ENCODE measurements at places on chromosomes 4 and X.
A peak's percentile ranks its signal among the peaks of the same experiment; 100 is the strongest.

- DNase-seq: no peak
Measured at GRCh38 chrX:119417842-119418241, 18.7 kb downstream of the SLC25A43 start.

GRCh38 chr4:156312261-156312847 lies 358.7 kb upstream of the CTSO start:
- DNase-seq: peak; percentile 76

DNA sequence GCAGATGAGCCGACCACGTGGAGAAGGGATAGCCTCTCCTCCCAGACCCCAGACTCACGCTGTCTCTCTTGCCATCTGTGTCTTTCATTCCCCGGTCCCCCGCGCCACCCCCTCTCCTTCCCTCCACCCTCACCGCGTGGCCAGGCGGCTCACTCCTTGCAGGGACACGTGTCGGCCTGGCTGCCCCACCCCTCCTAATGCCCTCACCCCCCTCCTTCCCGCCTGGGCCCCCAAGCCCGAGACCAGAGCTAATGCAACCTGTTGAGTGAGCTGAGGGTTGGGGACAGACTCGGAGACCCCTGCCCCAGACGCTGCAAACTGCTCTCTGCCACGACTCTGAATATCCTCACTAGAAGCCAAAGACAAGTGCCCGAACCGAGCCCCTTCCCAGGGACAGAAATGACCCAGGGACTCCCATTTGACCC lies 1.8 kb downstream of the SLC38A5 start:
- DNase-seq: no peak

DNA sequence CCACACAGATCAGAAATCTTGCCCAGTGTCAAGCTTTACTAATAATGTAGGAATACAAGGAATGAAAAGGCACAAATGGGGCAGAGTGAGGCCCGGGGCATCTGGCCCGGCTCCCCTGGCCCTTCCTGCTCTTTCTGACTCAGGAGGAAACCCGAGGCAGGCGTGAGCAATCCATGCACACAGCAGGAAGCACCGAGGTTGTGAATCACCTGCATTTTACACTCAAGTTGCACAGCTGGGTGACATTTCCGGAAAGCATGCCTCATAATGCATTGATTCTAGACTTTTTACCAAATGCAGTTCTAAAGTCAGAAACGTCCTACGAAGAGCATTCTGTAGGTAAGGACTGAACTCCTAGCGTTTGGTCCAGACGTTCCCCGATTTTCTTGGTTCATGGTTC lies 38.9 kb downstream of the PRIMPOL start:
- no peak for DNase-seq

GRCh38 chr4:184896868-184897715 lies 71.3 kb upstream of the ACSL1 start:
- no peak for DNase-seq

- no peak for DNase-seq
Measured at GRCh38 chr4:26884026-26884425, 23.4 kb downstream of the STIM2 start.

- DNase-seq: no peak
Measured at GRCh38 chr4:128565565-128566186, 243.8 kb upstream of the JADE1 start.

DNA sequence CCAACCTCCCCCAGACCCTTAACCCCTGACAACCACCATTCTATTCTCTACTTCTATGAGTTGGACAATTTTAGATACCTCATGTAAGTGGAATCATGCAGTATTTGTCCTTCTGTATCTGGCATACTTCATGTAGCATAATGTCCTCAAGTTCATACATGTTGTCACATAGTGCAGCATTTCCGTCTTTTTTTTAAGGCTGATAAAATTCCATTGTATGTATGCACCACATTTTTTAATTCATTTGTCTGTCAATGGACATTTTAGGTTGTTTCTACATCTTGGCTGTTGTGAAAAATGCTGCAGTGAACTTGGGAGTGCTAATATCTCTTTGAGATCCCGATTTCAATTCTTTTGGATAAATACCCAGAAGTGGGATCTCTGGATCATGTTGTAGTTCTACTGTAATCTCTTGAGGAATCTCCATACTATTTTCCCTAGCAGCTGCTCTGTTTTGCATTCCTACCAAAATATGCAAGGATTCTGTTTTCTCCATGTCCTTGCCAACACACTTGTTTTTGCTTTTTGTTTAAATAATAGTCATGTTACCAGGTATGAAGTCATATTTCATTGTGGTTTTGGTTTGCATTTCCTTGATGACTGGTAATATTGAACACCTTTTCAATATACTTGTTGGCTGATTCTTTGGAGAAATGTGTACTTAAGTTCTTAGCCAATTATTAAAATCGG lies 48.8 kb upstream of the ADAD1 start:
- no peak for DNase-seq

- DNase-seq: no peak
Measured at GRCh38 chr4:133592106-133592505, 443.0 kb downstream of the PCDH10 start.

- DNase-seq: no peak
Measured at GRCh38 chrX:50471390-50471789, 765 bp upstream of the DGKK start.

DNA sequence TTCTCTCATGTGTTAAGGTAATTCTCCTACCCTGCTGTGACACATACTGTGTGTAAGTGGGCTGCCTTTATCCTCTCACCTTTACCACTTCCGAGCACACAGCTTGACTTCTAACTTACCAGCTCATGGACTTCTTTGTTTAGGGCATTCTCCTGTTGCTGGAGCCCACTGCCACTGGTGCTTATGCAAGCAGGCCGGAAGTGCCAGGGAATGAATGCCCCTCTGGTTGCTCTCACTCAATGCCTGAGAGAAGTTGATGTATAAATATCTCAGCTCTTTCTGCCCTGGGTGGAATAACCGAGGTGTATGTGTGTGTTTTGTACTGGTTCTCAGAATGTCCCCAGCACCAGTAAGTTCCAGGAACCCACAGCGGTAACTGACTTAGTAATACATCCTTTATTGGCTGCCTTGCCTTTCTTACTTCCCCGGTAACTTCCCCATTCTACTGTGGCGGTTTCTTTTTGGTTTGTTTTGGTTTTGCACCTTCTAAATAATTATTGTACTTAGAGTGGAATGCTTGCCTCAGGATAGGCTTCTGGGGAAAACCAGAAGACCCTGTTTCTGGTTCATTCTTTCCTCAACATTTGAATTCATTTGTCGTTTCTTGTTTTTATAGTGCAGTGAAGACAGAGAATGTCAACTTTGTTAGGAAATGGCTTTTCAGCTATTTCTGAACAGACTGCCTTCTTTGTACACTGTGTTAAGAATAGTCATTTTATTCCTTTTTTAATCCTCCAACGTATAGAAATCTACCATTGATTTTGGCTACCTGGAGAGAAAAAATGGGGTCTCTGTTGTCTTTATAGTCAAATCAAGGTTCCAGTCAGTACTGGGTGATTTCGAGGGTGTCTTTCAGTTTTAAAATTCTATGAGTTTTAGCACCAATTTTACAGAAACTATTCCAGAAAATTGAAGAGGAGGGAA lies 45.4 kb downstream of the CXorf58 start:
- no peak for DNase-seq

GRCh38 chrX:42948723-42949657 lies 171.0 kb upstream of the PPP1R2C start:
- no peak for DNase-seq

DNA sequence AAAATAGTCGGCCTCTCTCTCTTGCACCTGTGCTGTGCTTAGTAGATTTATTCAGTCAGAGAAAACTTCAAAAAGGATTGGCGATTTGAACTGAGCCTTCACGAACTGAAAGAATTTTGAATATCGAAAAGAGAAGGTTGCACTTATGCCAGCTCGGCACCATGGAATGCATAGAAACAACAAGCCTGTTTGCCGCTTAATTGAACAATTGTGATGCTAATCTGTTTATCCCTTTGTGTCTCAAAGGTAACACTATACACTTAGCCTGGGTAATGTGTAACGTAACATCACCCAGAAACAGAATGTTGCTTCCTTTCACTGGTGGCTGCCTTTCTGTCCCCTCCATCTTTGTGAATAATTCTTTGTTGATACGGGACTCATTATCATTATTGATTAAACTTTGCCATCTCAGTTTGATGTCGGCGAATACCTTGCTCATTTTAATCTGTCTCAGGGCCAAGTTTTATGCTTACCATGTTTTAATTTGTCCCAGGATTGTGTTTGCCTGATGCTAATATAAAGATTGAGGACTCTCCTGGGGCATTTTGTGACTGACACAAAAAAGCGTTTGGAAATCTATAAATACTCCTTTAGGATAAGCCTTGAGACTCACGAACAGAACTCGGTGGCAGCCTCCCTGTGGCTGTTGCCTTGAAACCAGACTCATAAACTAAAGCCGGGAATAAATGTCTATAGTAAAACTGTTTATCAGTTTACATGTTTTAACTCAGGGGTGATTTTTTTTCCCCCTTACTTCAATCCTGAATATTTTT lies 400.5 kb downstream of the RAPGEF2 start:
- no peak for DNase-seq

DNA sequence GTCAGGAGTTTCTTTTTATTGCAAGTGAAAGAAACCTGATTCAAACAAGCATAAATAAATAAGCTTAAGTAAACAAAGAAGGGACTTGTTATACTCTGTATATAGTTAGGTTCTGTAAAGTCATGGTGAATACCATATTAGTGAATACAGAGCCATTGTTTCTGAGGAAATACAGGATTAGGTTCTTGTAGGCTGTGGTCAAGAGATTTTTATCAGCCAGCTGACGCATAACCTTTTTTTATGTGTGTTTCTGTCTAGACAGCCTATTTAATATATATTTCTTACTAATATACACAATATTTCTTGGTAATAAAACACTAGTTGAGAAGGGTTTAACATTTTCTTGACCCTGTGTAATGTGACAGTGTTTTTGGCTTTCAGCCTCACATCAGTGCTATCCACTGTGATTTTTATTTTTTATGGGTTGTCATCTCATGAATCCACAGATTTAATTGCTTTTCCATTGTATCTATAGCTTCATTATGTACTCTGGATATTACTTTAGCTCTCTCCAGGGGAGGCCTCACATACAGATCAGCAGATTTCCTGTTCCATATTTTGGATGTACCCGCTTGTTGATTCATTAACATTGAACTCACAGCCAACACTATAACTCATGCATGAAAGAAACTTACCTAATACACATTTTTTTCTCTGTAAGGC lies 8.0 kb downstream of the HERC3 start:
- no peak for DNase-seq

- DNase-seq: no peak
Measured at GRCh38 chrX:20571611-20572010, 304.9 kb upstream of the RPS6KA3 start.

DNA sequence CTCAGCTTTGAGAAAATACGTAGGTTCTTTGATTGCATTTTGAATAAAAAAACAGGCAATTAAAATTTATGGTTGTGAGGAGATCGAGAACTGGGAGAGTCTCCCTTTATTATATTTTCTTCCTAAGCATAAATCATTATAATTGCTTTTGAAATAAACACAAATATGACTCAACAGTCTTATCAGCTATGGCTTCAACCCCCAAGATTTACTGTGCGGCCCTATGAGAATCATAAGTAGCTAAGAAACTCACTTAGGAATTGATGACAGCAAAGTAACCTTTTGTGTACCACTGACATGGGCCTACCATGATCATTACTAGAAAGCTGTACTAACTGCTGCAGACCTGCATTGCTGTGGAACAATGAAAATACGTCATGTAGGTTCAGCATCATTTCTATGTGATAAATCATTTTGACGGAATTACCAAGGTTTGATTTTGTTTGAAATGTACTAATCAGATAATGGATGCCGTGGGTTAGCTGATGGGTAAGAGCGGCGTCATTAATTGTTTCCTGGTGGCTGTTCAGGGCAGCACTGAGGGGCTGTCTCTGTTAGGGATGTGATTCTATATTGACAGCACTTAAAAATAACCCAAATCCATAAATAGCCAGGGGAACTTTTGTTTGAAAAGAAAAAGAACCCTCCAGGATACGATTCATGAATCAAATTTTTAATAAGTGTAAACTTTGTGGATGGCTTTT lies 51.5 kb upstream of the GPRIN3 start:
- DNase-seq: no peak

DNA sequence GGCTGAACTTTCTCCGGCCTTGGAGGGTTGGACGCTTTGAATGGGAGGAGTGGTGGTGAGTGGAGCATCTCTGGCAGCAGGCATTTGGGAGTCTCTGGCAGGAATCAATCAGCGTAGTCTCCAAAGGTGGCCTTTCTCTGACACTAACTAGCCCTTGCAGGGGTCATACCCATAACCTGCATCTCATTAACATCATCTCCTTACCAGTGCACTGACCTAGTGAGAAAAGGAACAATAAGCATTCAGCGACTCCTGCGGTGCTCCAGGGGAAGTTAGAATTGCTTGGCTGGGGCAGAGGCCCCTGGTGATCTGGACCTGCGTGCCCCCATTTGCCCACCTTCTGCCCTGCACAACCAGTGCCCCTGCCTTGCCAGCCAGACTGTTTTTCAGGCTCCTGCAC lies 161.9 kb downstream of the PTTG2 start:
- DNase-seq: no peak

GRCh38 chr4:105092768-105093167 lies 53.9 kb upstream of the TET2 start:
- no peak for DNase-seq

DNA sequence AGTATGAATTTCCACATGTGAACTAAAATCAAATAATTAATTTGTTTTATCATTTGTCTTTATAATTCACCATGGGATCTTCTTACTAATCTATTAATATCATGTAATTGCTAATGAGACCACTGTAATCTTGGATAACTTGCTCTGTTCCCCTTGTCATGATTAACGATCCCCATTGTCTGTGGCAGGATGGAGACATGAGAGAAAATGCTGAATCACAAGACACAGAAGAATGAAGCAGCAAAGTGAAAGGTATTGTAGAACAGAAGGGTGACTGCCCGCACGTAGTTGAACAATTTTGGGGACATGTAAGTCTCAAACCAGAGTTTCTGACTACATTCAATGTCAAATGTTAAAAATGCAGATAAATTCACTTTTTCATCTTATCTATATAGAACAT lies 135.2 kb downstream of the EPHA5 start:
- no peak for DNase-seq

DNA sequence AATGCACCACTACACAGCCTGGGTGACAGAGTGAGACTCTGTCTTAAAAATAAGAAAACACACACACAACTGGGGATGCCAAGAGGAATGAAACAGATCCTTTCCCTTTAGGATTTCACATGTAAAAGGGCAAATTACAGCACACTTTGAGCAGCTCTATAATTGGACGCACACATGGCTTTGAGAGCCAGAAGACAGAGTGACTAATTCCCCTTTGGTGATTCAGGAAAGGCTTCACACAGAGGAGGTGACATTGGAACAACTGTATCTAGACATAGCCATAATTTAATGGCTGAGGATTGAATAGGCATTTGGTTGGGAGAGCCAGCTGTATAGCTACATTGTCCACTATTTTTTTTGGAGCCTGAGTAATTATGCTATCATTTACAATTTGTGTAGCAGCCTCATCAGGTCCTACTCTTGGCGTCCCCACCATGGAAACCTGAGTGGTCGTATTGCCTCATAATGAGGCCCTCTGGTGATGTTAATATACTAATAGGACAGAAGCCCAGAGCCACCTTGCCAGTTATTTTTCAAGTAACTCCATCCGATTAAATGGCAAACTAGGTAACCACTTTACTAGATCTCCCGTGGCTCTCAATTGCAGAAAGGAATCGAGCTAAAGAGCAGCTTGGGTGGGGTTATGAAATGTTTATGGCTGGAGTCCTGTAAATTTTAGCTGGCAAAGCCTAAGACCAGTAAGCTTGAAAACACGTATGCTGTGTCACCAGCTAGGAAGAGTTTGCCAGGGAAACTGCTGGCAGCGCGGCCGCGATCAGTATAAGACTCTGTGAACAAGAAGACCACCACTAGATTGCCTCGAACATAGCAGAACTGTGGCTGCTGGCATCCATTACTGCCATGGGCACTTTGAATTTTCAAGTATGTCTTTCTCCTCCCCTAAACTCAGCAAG lies 8.5 kb upstream of the PPEF1 start:
- no peak for DNase-seq

Measured in SK-N-MC (cell line).